ENCODE measurements at places on chromosomes 3 and 15.

DNA sequence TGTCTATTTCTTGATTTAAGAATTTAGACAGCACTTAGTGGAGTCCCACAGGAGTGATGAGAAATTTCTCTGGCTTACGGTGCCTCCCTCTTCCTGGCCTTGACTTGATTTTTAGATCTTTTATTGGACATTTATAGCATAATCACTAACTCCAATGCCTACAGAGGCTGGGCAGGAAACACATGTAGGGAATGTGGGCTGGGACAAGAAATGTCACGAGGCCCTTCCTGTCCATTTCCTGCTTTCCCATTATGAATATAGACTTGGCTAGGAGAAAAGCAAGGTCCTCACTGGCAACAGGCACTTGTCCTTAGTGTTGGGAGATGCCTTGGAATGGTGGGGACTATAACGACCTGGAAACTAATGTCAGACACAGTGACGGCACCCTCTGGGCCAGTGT, 100.3 kb downstream of the MYLK start:
- no peak for DNase-seq

- DNase-seq: no peak
These were observed 147.1 kb downstream of the PGPEP1L start for GRCh38 chr15:98860281-98861041.

- DNase-seq: peak; percentile 83
These were observed 514.1 kb downstream of the MAGI1 start for GRCh38 chr3:65524584-65524983.

GRCh38 chr15:62021991-62022600, 38.2 kb downstream of the VPS13C start:
- no peak for DNase-seq

DNA sequence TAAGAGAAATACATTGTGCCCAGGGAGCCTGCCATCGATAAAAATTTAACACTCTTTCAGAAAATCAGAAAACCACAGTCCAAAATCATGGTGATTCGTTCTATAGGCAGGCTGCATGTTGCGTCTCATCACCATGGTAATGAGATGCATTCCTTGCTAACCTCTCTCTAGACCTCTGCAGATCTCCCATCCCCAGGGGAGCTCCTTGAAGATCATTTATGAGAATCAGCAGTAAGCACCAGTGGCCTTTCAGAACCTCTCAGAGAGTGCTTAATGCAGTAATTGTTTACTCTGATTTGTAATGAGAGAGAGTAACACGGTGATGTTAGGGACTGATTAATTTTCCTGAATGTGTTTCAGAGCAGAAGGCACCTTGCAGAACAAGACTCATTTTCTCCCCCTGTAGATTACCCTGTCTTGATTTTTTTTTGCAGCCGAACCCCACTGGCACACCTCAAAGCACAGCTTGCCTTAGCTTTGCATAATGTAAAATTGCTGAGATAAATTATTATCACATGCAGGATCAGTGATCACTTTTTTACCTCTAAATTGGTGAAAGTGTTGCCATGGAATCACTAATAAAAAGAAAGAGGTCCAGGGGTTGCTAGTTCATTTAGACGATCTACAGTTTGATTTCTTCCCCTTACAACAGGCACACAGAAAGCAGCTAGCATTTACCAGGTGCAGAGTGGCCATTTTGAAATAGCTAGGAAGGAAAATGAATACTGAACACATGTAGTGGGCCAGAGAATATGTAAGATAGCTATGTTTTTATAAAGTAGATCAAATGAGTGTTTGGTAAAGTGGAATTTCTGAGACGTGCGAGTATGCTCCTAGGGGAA, 98.9 kb upstream of the CHL1 start:
- peak; percentile 43 for DNase-seq

- DNase-seq: no peak
These were observed 107.2 kb upstream of the MME start for GRCh38 chr3:154972951-154973350.

DNA sequence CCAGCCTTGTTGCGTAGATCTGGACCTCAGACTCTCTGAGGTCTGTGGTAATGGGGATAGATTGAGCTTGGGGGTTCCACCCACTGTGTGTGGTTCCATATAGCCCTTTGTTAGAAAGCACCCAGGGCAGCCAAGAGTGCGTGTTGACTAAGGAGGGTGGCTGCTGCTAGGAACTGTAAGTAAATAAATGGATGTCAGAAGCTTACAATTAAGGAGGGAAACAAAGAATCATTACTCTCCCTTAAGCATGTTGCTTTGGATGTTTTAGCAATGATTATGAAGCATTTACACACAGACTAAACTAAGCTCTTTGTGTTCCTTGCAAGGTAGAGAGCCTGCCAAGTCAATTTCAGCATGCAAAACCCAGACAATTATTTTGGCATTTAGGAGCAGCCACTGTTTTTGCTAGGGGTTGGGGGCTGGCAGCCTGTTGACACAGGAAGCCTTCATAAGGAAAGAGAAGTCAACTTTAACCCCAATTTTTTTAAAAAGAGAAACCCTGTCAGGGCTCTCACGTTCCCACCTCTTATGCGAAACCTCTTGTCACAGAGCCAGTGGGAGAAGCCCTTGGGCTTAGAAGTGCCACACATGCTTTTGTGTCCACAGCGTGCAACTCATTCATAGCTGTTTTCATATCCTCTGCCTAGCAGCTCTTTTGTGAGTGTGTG, 127.8 kb downstream of the CMSS1 start:
- DNase-seq: peak; percentile 70

DNA sequence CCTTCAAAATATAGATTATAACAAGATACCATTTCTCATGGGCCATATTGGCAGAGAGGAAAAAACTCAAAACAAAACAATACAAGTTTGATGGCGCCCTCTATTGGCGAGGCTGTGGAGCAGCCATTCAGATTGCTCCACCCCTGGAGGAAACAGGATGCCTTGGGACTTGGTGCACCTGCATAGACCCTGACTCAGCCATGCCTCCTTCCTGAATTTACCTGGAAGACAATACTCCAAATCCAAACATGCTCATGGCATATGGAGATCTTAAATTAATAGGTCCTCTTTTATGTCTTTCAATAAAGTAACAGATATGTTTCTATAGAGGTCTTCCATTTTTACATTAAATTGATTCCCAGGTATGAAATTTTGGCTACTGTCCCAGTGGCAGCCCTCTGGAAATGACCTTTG, 90.0 kb downstream of the APBA2 start:
- DNase-seq: peak; percentile 40

DNA sequence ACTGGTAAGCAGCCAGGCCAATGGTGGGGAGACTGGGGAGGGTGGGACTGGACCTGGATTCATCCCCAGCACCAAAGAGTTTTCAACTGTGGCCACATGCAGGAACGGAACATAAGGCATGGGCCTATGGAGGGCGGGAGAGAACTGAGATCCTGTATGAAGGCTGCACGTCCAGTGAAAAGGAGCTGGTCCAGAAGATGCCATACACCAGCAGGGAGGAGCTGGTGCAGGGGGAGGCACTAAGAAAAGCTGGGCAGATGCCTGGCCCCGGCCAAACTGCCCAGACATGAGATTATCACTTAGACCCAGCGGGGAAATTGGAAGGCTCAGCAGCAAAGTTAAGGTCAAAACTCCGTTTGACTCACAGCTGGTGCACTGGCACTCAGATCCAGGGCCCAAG, 58.1 kb upstream of the MCF2L2 start:
- no peak for DNase-seq

DNA sequence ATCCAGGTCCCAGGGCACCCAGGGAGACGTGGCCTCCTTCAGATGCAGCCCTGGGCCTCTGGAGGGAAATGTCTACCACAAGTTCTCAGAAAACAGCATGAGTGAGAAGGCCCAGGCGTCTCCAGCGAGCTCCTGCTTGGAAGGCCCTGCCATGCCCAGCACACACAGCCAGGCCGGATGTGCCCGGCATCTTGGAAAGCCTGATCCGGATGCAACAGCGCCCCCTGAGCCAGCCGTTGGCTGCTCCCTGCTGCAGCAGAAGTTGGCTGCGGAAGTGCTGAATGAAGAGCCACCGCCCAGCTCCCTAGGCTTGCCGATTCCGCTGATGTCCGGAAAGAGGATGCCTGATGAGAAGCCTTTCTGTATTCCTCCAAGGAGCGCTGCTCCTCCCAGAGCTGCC, 856 bp downstream of the NPAP1 start:
- DNase-seq: no peak

DNA sequence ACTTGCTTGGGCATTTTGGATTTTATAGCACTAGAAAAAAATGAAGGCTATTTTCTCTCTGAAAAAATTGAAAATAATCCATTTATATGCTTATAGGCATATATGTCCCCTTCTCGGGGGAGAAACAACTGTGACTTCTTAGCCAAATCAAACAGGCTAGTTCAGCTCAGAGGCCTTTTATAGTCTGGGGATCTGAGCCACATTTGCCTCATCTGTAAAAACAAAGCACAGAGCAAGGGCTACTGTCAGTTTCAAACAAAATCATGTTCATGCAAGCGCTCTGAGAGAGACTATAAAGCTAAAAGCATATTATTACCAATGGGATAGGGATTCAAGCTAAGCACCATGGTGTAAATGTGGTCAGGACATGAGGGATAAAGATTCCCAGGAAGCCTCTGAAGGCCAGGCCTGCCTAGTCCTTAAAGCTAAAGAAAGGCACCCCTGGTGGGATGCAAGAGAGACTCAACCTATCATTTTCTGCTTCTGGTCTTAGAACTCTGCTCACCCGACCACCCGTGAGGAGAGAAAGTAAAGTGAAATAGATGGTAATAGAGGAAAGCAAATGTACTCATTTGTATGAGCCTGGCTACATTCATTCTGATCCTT, 51.0 kb upstream of the IL12A start:
- DNase-seq: no peak

- no peak for DNase-seq
These were observed 922 bp upstream of the TAMM41 start for GRCh38 chr3:11847607-11848006.

GRCh38 chr3:130779031-130779430, 32.4 kb upstream of the PIK3R4 start:
- peak; percentile 88 for DNase-seq

DNA sequence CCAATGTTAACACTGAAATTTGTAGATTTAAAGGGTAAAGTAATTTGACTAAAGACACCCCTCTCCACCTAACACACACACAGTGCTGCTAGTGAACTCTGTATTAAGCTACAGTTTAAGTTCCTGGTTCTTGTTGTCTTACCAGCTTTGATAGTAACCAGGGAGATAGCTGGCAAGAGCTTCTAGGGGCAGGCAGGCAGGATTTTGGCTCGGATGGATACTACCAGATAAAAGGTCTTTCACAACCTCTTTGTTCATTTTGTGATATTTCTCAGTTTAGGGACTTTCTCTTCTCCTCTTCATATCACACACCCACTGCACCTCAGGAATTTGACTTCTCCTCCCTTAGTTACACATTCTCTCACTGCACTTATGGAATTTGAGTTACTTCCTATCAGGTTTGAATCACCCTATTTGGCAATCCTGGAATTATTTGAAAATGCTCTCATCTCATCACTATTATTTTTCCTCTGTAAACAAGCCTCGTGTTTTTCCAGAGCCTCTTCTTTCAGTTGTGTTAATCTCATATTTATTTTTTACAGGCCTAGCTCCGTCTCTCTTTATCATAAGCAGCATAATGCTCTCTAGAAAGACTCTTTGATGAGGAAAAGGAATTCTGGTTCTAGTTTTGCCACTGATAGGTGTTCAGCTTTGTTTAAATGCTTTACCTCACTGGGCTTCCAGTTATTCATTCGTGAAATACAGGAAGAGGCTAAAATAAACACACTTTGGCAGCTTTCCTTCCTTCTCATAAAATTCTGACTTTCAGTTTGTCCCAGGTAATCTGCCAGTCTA, 23.0 kb upstream of the CLDN1 start:
- DNase-seq: no peak

GRCh38 chr15:78406016-78406585, 31.9 kb upstream of the IREB2 start:
- no peak for DNase-seq

DNA sequence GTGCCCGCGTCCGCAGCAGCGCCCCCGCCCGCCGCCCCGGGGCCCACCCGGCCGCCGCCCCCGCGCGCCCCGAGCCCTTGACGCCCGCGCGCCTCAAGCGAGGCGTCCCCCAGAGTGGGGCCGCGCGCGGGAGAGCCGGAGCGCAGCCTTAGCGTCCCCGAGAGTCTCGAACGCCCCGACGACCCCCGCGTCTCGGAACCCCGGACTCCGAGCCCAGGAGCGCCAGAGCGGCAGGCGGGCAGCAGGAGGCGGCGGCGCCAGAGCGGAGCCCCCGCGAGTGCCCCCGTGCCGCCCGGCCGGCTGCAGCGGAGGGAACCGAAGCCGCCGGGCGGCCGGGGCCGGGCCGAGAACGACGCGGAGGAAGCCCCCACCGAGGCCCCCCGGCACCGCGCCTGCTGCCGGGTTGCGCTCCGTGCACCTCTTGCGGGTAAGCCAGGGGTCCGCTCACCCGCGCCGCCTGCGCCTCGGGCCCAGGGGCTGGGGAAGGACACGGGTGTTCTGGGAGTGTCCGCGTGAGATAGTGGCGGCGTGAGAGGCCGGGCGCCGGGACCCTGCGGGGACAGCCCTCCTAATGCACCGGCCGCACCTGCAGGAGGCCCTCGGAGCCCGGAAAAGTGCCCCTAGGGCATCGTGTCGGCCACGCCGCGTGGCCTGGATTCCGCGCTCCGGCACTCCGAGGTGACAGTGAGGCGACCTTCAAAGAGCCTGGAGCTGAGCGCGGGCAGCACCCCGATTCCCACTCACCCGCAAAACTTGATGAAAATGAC, 52.0 kb upstream of the ULK4 start:
- DNase-seq: no peak

DNA sequence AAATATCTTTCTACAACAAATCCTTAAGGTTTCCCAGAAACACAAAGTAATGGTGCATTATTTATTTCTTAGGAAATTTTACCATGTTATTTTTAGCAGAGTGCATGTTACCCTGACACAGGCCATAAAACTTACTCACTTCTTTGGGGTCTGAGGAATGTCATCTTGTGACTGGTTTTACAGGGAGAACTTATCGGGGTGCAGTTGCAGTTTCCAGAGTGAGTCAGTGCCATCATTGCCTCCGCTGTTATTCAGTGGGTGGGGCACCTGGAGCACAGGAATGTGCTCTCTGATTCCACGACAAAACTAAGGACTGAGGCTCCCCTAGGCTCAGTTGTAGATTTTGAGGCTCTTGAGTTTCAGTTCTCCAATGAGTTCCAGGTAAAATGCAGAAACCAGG, 11.1 kb upstream of the GREM1 start:
- DNase-seq: no peak

- no peak for DNase-seq
These were observed 299.8 kb upstream of the DNAJC19 start for GRCh38 chr3:181289306-181289705.

GRCh38 chr3:114706591-114707232, 412.9 kb downstream of the TIGIT start:
- DNase-seq: no peak

GRCh38 chr15:92724144-92724543, 68.6 kb upstream of the FAM174B start:
- no peak for DNase-seq

DNA sequence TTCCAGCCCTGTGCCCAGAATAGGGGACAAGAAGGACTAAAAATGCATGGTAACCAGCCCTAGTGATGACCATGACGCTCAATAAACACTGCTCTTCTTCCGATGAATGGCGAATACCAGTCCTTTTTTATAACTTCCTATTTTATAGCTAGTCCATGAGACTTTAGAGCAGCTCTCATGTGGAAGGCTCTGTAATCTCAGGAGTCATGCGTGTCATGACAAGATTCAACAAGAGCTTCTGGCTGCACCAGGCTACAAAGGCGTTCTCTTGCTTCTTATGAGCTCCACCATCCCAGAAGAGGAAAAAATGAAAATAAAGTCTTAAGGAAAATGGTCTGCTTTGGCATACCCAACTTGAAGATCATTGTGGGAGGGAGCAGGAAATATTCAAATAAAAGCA, 141.0 kb downstream of the TMCO5A start:
- no peak for DNase-seq

Measured in NCI-H1092 treated with DMSO at 0.1 percent for 48 hours (cell line).